ENCODE measurements at places on chromosomes 12 and 14.

DNA sequence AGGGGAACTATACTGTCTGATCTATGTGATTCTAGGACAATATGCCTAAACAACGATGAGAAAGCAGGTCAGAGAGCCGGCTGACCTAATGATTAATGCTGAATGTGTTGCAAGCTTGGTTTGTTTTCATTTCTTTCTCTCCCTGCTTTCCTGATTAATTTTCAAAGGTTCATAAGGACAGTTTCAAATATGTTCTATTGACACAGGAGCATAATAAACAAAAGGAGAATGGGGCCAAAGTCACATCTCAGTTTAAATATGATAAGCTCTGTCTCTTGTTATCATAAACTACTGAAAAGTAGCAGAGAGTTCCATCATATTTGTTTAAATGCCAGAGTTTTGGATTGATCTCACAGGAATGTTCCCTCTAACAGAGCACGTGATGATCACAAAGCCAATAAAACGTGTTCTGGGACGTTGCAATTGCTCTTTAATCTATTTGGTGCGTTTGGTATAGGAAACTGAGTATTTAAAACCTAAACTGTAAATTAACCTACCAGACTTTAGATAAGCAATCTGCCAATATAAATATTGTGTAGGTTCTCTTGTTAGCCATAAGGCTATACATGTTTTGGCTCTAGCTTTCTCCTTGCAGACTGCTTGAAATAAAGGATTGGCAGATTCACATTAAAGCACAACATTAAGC is 3.7 kb upstream of the HSD17B6 start:
- no peak for DNase-seq

DNA sequence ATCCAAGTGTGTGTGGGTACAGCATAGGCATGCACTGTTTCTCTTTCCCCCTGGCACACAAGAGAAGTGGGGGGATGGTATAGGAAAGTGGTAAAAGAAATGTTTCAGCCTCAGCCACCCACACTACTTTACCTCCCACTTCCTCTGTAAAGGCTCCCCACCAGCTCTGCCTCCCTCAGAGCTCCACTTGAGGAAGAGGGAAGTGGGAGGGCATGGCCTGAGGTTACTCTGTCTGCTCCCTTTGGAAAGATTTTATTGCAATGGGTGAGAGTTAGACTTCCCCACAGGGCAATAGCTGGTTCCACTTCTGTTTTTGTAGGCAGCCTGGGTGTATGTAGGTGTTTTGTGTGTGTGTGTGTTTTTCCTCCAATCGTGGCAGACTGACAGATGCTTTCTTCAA is 145.3 kb downstream of the SSPN start:
- peak; percentile 75 for DNase-seq

GRCh38 chr12:127770118-127770517 is 496.9 kb upstream of the TMEM132C start:
- no peak for DNase-seq

DNA sequence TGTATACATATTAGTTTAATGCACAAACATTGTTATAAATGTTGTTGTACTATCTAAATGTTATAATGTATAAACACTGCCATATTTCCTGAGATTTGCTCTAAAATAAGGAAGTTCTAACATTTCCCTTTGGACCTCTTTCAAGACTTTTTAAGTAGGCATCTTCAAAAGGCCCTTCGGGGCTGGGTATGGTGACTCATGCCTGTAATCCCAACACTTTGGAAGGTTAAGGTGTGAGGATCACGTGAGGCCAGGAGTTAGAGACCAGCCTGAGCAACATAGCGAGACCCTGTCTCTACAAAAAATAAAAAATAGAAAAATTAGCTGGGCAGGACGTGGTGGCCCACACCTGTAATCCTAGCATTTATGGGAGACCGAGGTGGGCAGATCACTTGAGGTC is 35.5 kb downstream of the FBLN5 start:
- DNase-seq = no peak

- DNase-seq = no peak
These were observed 70.1 kb upstream of the CRY1 start for GRCh38 chr12:107163413-107163812.

DNA sequence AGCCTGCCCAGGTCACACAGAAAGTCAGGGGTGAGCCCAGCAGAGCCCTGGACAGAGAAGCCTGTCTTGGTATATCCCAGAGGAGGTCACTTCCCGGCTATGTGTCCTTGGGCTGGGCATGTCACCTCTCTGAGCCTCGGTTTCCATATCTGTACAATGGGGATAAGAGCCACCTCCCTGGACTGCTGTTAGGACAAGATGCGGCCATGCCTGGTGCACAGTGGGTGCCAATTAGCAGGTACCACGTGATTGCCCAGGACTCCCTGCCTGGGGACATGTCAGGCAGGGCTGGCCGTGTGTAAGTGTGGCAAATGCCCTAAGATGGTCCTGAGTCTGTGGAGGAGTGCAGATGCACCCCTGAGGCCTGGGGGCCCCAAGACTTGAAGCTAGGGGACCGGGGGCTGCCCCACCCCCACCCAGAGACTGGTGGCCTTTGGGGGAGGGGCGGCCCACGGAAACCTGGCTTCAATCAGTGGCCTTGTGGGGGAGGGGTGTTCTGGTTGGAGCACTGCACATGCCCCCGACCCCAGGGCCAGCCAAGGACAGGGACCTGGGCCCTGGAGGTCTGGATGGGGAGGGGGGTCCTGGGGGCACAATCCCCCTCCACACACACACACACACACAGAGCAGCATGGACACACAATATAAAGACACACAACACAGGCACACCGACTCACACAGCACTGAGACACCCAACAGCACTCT is 878 bp downstream of the TMEM119 start:
- no peak for DNase-seq

DNA sequence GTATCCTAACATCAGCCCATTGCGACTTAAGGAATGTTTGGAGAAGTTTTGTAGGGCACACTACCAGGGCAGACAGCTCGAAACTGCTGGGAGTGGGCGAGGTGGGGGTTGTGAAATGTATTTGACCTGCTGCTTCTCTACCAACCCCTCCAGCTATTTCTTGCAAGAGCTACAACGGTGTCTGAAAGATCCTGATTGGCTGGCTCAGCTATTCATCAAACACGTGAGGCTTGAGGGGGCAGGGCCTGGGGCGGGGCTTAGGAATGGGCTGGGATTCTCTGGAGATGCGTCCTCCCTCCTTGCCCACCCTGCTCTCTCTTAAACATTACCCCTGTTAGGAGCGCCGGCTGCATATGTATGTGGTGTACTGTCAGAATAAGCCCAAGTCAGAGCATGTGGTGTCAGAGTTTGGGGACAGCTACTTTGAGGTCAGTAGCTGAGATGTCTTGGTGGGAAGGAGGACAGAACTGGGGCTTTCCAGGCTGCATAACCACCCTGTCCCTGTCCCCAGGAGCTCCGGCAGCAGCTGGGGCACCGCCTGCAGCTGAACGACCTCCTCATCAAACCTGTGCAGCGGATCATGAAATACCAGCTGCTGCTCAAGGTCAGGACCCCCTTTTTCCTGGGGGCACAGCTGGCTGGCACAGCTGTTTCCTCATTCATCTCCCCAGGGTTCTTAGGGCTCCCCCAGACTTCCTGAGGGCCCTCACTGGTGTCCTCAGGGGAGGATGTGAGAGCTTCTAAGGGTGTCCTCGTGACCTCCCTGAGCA is 3.1 kb downstream of the ARHGEF25 start:
- no peak for DNase-seq

- no peak for DNase-seq
These were observed 949.7 kb downstream of the TRHDE start for GRCh38 chr12:73221836-73222235.

All from Ammon's horn (tissue), 1 donor.